NCI-H1092 treated with DMSO at 0.1 percent for 48 hours (cell line): ENCODE measurements at places on chromosomes 3 and 15.

DNA sequence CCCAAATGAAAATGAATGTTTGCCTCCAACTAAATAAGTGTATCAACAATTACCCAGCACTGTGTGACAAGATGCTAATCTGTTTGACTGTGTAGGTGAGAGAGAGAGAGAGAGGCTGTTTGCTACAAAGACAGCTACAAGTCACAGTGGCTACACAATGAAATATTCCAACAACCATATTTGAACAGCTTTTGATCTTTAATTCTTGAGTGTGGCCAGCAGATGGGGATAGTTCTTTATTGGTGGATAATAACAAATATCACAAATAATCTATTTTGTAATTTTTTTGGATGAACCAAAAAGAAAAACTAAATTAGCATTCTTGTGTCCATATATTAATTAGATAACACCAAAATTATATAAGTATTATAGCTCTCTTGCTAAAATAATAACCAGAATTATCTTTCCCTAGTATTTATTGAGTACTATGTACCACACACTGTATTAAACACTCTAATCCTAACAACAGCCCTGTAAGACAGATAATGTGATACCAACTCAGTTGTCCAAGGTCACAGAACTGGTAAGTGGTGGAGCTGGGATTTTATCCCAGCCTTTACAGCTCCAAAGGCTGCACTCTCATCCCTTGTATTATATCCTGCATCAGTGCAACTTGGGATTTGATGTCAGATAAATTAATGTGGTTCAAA, 61.9 kb upstream of the C3orf80 start:
- DNase-seq, result peak; percentile 34

DNA sequence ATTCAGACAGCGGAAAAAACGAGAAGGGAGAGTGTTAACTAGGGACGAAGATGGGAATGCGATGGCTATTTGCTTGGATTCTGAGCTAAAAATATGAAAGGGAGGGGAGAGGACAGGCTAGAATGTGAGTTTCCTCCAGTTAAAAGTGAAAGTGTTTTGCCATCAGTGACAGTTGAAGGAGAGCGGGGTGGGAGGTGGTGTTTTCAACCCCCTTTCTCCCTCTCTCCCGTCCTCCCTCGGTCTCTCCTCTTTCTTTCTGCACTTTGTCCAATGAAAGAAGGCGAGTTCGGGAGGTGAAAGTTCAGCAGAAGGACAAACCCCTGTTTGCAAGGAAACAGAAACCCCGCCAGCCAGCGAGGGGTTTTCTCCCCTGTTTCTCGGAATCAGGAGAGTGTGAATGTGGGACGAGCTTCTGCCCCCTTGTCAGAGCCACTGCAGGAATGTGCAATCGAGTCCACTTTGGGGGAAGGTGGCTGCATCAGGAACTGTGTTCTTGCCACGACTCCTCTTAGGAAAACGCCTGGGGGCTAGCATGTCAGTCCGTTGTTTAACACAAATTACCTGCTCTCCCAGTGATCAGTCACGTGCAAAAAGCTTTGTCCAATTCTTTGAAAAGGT, 975 bp upstream of the FOXP1 start:
- DNase-seq, result peak; percentile 29

GRCh38 chr3:56800130-56800831, 1.5 kb downstream of the ARHGEF3 start:
- DNase-seq, result no peak

DNA sequence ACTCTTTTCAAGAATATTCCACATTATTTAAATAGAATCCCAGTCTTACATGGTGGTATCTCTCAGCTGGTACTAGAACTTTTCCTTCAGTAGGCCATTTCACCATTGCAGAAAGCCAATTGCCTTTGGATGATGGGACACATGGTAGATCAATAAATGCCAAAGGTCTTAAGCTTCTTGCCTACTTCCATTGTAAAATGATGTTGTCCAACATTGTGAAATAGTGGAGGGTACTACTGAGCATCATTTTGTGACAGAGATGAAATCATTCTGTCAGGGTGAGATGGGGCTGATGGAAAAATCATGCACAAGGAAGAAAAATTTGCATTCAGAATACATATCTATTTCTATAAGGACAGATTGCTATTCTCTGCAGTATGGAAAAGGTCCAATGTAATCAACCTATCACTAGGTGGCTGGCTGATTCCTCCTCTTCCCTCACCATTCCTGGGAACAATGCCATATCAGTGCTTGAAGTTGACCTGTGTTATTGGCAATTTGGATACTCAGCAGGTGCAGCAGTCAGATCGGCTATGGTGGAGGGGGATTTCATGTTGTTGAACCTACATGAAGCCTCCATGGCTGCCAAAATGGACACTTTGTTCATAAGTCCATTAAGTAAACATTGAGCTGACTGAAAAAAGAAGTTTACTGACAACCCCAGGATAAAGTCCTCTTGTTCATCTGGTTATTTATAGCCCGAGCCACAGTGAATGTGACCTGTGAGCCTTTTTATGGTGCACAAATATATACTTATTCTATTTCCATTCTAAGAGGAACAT, 596.9 kb upstream of the ARPP21 start:
- peak; percentile 94 for DNase-seq

DNA sequence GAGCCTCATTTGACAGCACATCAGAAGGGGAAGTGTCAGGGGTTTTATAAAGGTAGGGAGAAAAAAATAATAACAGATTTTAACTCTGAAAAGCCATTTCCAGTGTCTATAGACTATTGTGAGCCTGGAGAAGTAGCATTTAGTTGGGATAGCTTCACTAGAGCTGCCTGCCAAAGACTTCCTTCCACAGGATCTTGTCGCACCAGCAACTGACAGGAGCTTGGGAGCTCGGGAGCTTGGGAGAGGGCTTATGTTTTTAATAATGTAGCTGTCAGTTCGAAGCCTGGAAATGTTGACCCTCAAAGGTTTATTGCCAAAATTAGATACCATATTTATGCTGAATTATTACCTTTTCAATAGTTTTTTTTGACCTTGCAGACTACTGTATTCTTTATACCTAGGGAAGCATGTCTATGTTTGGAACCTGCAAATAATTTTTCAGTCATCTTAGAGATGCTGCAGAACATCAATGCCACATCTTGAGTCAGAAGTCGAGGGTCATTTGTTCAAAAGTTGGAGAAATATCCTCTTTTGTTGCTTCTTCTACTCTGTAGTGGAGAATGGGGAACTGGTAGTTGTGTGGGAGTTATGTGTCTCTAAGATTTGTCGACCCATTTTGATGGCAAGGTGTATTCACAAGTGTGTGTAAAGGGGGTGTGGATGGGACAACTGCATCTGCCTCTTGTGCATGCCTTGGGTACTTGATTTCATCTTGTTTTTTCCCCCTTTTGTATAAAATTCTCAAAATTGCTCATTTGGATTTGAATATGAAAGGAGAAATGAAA, 41.7 kb downstream of the ARPP21 start:
- no peak for DNase-seq

DNA sequence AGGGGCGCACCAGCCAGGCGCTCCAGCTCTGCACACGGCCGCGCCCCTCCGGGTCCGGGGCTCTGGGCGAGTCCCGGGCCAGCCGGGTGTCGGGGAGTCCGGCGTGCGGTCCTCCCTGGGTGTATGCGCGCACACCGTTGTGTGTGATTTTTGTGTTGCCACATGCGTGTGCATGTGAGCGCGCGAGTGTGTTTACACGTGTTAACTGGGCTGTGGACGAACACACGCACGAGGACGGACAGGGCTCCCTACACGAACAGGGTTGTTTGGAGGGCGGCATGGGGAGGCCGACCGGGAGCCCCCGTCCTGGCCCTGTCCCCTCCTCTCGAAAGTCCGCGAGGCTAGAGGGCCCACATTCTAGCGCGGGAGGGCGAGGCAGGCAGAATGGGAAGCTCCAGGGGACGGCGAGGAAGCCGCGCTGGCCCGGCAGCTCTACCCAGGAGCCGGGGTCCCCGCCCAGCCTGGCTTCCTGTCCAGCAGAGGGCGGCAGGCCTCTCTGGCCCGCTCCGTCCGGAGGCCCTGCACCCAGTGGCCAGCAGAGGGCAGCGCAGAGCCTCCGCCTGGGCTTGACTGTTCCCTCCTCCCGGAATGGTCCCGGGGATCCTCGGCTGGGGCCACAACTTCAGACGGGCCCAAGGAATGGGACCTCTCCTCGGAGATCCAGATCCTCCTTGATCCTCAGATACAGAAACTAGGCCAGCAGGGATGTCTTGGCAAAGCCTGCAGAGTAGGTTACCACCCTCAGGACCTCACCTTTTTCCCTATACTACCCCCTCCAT, 611 bp upstream of the LINGO1 start:
- peak; percentile 37 for DNase-seq
